Occipital lobe (tissue), 3 donors: ENCODE measurements at places on chromosomes 3 and 15. TPM values are rescaled to one million over a fixed set of nuclear protein-coding genes. Genes with fewer than 3 reads are reported as not detected.

CP gene
- total RNA-seq = 1.7 TPM

TRPC1 gene
- 157 TPM for total RNA-seq

HACD3 gene
- 117 TPM for total RNA-seq

THSD4 gene
- 1.6 TPM for total RNA-seq

- DNase-seq = no peak
These were observed 40.3 kb upstream of the TFRC start for GRCh38 chr3:196122021-196122687.

DNA sequence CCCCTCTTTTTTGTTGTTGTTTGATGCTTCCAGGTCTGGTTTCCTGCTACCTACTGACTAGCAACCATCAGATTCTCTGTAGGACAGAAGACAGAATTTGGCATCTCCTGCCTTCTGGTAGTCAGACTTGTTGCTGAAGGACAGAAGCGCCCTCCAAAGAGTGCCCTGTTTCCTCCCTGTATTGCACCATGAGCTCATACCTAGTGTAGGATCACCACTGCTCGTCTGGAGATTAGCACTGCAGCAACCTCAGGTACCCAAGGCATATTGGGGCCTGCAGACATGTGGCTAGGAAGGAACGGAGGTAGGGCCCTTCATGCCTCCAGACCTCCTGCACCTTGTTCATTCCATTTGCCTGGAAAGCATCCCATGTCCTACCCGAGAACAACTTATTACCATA, 78.1 kb downstream of the NPTN start:
- DNase-seq = no peak
